GM18507 (cell line): ENCODE measurements at places on chromosomes 2 and 18.
A peak's percentile ranks its signal among the peaks of the same experiment; 100 is the strongest.

GRCh38 chr2:241811201-241811951 lies 2.4 kb downstream of the NEU4 start:
- DNase-seq = no peak

DNA sequence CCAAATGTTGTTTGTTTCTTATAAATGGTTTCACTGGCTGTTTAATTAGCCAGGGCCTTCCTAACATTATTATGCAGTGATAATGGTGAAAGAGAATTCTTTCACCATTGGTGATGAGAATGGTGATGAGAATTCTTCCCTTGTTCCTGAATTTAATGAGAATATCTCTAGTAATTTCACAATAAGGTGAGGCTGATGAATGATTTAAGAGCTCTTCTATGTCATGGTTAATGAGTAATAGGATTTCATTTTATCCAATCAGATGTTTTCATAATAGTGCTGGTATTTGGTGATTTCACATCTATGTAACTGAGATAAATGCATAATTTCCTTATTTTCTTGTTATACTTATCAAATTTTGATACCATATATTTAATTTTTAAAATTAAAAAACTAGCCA lies 535.7 kb upstream of the ZEB2 start:
- no peak for DNase-seq

DNA sequence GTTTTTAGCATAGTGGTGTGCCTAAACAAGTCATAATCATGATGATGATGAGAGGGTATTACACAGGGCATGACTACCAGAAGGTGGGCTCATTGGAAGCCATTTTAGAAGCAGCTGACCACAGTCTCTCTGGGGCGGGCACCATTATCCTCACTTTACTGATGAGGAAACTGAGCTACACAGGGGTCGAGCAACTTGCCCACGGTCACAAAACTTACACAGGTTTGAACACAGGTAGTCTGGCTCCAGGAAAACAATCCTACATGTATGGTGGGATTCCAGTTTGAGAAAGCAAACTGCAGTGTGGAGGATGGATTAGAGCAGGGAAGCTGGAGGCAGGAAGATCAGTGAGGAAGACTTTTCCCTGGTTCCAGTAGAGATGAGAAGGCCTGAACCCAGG lies 6.2 kb downstream of the RHOB start:
- no peak for DNase-seq

DNA sequence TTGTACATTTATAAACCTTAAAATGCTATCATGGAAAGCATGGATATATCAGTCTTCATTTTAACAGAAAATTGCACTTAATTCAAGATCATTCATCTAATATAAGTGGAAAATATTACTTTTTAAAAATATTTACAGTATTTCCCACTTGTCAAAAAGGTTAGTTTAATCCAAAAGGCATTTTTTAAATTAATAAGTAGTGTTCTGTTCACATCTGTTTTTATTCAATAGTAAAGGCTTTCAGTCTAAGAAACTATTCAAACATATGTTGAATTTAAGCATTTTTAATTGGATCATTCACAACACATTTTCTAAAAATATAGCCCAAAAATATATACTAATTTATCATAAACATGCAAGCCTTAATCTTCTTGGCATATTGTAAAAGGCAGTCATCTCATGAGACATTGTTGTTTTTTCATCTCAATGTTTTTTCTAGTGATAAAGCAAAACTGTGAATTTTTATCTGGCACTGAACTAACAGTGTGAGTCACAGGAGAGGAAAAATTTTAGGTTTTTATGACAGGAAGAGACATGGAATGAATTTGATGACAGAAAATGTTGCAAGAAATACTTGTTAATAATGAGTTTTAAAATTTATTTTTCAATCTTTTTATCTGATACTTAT lies 1642.5 kb upstream of the TMEFF2 start:
- DNase-seq = no peak

- DNase-seq = no peak
Observed at GRCh38 chr2:212737392-212738172, 199.0 kb upstream of the ERBB4 start.

GRCh38 chr2:197398913-197399312 lies 35.9 kb downstream of the SF3B1 start:
- no peak for DNase-seq

GRCh38 chr2:156356014-156356754 lies 23.7 kb upstream of the NR4A2 start:
- DNase-seq = no peak

- no peak for DNase-seq
Observed at GRCh38 chr2:144770616-144771230, 250.8 kb upstream of the ZEB2 start.

DNA sequence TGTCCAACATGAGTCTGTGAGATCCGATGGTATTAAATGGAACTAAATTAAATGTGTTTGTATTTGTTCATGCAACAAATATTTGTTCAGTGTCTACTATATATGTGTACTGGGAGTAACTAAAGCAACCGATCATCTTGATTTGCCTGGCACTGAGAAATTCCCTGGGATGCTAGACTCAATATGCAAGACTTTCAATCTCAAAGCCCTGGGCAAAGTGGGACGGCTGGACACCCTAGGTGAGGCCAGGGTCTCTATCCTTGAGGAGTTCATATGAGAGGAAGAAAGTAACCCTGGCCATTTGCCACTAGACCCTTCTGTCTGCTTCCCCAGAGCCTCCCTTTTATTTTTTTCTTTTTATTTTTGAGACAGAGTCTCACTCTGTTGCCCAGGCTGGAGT lies 44.0 kb upstream of the HPCAL1 start:
- no peak for DNase-seq

GRCh38 chr2:11196246-11196645 lies 41.0 kb downstream of the SLC66A3 start:
- no peak for DNase-seq

GRCh38 chr2:62662554-62662953 lies 43.0 kb upstream of the EHBP1 start:
- no peak for DNase-seq

- DNase-seq = no peak
Observed at GRCh38 chr2:234979204-234980167, 27.7 kb downstream of the SH3BP4 start.

GRCh38 chr2:49753344-49753985 lies 599.1 kb upstream of the FSHR start:
- DNase-seq = no peak

- DNase-seq = no peak
Observed at GRCh38 chr2:23283653-23284052, 101.3 kb upstream of the KLHL29 start.

- DNase-seq = no peak
Observed at GRCh38 chr2:158912112-158912511, 56.3 kb upstream of the TANC1 start.

DNA sequence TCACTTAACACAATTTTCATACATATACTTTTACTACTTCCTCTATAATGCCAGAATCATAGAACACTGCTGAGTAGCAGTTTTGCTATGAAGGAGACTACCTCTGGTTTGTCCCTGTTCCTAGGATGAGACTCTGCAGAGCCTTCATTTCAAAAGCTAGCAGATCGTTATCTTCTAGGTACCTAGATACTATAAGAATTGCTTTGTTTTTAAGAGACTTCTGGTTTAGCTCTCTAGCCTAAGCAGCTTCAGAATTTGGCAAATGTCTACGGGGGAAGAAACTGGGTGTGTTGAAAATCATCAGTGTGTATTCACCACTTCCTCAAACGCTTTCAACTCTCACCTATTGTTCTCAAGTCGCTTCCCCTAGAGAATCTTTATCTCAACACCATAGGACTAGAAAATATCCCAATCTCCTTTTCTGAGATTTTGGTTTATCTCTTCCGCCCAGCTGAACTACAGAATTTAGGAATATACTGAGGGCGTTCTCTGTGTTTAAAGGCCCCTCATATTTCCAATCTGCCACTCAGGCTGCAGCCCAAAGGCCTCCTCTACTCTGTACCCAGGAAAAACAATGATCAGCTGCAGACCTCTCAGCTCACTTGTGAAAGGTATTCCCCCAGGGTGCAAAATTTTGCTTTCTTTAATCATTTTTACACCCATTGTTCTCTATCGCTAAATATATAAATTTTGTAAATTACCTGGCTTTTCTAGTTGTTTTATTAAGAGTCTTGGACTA lies 28.7 kb downstream of the SMAD2 start:
- no peak for DNase-seq

DNA sequence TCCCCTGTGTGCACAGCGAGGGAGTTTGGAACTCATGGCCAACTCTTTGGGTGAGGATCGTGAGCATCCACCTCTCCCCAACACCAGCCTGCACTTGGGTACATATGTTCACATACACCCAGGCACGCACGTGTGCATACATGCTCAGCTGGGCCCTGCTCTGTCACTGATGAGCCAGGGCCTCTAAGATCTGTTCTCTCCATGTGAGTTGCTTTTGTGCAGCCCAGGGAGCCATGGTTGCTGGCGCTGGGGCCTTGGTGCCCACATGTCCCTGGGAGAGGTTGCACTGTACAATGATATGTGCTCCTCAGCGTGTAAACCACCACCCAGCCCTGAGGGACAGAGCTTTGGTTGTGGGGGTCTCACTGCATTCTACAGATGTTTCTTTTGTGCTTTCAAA lies 44.1 kb downstream of the KLHL29 start:
- DNase-seq = no peak

DNA sequence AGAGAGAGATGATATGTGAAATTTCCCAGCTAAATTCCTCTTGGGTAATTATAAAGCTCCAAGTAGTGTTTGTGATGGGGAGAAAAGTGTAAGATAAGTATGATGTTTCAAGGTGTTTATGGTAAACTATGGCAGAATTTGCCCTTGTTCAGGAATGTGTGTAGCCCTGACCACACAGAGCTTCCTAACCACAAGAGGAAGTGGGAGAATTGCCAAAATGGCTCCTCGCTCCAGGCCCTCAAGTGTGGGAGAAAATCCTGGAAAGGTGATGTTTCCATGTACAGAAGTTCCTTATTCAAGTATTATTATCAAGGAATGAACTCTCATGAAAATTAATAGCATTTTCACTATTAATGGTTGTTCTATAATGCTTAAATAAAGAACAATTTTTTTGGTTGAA lies 878.3 kb downstream of the TDRD15 start:
- DNase-seq = no peak

DNA sequence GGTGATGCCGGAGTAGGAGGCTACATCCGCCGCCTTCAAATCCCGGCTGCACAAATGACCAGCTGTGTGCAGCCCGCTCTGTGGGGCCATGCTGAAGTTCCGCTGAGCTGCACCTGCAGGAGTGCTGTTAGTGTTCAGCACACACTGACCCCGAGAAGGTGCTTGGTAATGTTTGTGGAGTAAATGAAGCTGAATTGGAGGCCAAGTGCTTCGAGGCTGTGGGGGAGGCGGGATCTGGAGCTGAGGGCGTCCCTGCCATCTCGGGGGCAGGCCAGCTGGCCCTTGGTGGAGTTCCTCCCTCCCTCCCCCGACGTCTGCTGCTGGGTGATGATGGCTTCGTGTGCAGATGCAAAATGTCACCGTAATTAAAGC lies 23.2 kb downstream of the KCNF1 start:
- no peak for DNase-seq

GRCh38 chr2:37026050-37026449 lies 58.1 kb downstream of the HEATR5B start:
- no peak for DNase-seq

- peak; percentile 18 for DNase-seq
Observed at GRCh38 chr18:519019-519879, 18.7 kb upstream of the COLEC12 start.

DNA sequence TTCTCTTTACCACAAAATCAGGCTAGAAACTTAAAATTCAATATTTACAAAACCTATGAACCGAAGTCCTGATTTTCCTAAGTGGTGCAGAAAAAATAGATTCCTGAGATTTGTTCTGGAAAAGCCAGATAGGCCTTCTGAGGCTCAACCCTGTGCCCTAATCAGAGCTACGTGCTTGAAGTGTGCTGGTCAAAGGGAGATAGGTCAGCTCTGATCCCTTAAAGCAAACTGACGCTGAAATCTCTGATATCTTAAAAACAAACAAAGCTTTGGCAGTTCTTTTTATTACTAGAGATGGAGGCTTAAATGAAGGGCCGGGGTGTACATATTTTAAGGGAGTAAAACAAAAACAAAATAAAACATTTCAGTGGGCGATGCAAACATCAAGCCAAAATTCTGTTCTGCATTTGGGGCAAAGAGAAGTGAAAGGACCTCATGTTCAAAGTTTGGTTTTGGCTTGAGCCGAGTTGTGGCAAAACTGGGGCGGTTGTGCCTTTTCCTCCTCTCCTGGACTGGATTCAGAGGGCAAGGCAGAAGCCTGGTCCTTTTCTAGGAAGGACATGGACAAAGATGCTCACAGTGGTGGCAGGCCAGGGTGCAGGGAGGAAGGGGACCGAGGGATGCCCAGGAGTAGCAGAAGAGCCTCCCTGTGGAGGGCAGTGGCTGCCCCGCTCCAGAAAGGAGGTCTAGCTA lies 295.0 kb downstream of the CDCA7 start:
- DNase-seq = no peak

GRCh38 chr18:47215554-47216138 lies 35.8 kb downstream of the SKOR2 start:
- DNase-seq = no peak

DNA sequence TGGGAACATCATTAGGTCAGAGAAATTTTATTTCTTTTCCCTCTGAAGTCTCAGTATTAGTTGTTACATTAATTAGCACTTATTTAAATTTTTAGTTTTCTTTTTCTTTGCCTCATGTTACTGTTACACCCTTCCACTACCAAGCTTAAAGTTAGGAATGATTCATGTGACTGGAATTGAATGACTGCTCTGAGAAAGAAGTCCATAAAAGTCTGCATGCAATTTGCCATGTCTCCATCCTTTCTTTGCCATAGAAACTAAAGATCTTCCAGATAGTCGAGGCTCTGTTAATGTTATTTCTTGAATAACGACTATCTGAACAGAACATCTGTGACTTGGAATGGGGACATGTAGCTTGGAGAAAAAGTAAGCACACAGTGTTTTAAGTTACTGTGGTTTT lies 1269.8 kb upstream of the PIK3C3 start:
- no peak for DNase-seq

DNA sequence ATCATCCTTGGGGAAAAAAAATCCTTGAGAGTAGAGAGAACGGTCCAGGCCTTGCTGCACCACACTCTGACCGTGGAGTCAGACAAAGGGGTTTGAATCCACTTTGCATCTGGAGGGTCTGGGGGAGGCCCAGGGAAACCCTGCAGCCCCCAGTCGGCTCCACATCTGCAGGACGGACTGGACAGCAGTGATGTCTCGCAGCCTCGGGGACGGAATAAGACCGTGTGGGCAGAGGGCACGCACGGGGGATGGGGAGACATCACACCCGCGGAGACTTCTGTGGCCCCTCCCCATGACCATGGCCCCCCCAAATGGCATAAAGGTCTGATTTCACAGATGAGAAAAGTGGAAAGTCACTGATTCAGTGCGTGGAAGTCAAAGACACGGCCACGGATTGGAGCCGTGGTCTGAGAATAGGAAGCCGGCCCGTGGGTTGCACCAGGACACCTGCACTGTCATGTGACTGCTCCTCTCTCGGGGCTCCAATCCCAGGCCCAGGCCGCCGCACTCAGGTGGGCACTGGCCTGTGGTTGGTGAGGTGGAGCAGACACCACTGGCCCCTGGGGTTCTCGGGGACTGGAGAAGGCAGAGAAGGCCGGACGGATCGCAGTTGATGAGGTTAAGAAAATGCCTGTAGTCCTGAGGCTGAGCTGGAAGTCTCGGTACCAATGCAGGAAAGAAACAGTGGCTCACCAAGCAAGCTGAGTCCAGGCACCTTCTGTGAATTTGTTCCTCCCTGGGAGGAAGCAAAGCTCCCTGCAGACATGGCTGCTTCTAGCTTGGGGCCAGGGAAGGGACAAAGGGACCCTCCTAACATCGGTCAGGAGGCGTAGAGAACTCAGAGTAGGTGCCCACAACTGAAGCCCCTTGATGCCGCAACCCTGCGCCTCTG lies 61.8 kb downstream of the RTP5 start:
- no peak for DNase-seq
